ENCODE measurements at places on chromosomes 6 and 20.

DNA sequence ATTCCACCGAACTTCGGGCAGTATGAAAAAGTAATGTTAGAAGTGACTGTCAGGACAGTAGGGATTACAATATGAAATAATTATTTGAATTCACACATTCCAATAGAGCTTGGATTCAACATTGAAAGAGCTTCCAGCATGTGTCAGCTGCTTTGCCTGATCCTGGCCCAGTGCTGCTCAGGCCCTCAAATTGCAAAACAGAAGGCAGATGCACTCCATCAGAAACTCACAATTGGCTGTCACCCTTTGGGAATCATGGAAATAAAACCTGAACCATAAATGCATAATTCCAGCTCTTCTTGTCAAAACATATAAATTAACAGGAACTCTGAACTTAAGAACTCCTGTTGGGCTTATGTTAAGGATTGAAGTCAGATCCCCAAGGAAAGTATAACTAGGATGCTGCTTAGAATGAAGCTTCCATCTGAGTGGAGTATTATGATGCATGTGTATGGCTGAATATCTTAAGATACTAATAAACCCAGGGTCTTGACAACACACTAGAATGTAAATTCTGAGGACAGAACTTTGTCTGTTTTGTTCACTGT, 1.8 kb upstream of the NDUFAF4 start:
- DNase-seq: no peak

- DNase-seq: no peak
These were observed 165.4 kb upstream of the GMDS start for GRCh38 chr6:2410656-2411380.

DNA sequence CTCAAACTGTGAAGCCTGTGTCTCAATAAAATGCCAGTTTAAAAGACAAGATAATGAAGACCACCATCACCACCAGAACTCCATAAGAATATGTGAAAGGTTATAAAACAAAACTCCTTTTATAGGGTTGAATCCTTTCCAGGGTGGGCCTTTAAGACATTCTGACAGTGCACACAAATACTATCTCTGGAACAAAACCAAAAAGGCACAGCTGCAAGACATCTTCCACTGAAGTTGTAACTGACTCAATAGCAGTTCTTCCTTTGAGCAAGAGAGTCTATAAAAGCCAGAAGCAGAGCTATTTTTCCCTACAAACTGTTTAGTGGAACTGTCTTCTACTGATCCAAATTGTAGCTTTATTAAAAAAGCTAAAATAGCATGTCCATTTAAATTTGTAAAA, 81.6 kb downstream of the EPB41L2 start:
- DNase-seq: peak; percentile 27

GRCh38 chr6:123118811-123119210, 122.8 kb downstream of the CLVS2 start:
- DNase-seq: no peak

- DNase-seq: no peak
These were observed 240.2 kb downstream of the KHDC1L start for GRCh38 chr6:72984981-72985665.

GRCh38 chr6:23145781-23146180, 576.4 kb downstream of the HDGFL1 start:
- DNase-seq: no peak

DNA sequence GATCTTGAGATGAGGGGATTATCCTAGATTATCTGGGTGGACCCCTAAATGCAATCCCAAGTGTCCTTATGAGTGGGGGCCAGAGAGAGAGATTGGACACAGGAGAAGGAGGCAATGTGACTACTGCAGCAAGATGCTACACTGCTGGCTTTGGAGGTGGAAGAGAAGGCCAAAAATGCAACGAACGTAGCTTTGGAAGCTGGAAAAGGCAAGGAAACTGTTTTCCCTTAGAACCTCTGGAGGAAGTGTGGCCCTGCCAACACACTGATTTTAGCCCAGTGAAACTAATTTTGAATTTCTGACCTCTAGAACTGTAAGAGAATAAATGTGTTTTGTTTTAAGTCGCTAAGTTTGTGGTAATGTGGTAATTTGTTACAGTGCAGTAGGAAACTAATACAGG, 15.7 kb downstream of the PPARD start:
- no peak for DNase-seq

GRCh38 chr20:16691381-16691780, 38.4 kb upstream of the SNRPB2 start:
- no peak for DNase-seq

DNA sequence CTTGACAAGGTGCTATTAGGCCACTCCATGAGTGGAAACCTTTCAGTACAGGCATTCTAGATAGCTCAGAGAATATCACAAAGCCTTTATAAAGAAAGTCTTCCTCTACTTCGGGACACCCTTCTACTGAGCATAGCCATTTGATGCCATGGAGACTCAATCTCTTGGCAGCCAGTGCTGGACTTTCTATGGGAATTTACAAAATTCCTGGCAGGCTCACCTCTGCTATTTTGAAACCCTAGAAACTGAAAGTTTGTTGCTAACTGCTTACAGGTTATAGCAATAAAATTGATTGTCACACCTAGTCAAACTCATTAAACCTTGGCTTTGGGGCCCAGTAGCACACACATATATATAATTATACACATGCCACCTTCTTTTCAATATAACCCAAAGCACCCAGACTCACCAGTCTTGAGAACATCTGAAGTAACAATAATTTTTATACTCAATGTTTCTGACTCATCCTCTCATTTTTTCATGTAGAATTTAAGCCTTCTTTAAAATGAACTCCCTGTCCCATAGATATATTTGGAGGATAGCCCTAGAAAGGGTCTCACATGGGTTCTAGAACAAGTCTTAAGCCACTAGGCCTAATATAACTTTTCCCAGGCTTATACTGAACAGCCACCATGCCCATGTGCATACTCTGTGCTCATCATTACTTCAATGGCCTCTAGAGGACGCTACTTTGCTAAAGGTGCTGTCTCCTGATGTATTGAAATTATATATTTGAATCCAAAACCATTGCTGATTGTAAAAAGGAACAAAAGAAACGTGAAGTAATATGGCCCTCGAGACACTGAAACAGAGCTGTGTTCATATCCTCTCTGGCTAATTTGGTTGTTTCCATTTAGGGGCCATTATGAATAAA, 368.1 kb upstream of the MARCKS start:
- no peak for DNase-seq

GRCh38 chr6:30554962-30555815, 1.1 kb downstream of the GNL1 start:
- peak; percentile 67 for DNase-seq

- DNase-seq: peak; percentile 68
These were observed 298.6 kb downstream of the SYNE1 start for GRCh38 chr6:152338335-152339125.

GRCh38 chr6:89082486-89082891, 1.9 kb downstream of the PNRC1 start:
- no peak for DNase-seq

DNA sequence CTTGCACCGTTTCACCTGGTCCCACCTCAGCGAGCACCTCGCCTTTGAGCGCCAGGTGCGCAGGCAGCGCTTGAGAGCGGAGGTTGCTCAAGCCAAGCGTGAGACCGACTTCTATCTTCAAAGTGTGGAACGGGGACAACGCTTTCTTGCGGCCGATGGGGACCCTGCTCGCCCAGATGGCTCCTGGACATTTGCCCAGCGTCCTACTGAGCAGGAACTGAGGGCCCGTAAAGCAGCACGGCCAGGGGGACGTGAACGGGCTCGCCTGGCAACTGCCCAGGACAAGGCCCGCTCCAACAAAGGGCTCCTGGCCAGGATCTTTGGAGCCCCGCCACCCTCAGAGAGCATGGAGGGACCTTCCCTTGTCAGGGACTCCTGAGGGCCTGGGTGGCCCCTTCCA, 1.5 kb downstream of the ABT1 start:
- DNase-seq: peak; percentile 49

- DNase-seq: no peak
These were observed 58.0 kb downstream of the ERMARD start for GRCh38 chr6:169809386-169809785.

- DNase-seq: no peak
These were observed 103.4 kb upstream of the AHI1 start for GRCh38 chr6:135600931-135601330.

DNA sequence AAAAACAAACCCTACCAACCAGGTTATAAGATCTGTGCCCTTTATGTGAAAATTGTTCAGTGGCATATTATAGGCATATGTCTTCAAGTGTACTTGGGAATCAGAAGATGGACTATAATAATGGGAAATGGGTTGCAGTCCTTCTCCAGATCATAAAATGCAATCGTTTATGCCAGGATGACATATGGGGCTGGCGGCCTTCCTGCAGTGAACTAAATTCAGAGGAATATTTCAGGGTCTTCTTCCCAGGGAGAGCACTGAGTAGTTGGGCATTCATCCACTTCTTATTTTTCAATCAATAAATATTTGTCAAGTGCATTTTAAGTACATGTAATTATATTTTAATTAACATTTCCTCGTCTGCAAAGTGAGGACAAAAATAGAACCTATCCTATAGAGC, 176.2 kb upstream of the CNR1 start:
- no peak for DNase-seq

- DNase-seq: peak; percentile 13
These were observed 13.3 kb downstream of the ELOVL5 start for GRCh38 chr6:53335224-53335994.

DNA sequence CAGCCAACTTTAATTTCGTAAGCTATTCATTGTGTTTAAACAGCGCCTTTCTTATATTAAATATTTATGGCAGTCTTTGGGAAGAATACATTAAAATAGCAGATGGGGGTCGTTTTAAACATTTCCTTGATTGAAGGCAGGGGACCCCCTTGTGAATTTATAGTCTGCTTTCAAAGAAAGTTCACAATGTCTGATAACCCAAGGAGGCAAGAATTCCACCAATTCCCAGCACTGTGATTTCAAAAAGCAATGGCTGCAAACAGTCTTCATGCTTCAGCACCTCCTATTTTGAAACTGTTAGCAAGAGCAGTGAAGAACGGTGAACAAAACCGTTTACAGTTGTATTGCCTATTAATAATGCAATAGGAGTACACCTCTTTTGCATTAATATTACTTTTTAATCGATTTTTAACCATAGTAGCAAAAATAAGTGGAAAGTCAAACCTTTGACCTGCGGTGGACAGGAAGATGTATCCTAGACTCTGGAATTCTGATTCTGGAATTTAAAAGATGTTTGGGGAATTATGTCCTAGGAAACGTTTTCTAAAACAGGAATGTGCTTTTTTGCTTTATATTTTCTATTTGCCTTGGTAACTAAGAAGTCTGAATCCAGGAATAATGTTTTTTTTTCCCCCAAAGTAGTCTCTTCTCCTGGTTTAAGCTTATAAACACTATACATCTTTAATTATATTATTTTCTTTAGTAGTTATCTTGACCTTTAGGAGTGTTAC, 393.0 kb downstream of the CDKAL1 start:
- no peak for DNase-seq

Data from heart left ventricle (tissue), 16 donors.